DMS153 (cell line): ENCODE measurements at places on chromosomes 6 and 20.

DNA sequence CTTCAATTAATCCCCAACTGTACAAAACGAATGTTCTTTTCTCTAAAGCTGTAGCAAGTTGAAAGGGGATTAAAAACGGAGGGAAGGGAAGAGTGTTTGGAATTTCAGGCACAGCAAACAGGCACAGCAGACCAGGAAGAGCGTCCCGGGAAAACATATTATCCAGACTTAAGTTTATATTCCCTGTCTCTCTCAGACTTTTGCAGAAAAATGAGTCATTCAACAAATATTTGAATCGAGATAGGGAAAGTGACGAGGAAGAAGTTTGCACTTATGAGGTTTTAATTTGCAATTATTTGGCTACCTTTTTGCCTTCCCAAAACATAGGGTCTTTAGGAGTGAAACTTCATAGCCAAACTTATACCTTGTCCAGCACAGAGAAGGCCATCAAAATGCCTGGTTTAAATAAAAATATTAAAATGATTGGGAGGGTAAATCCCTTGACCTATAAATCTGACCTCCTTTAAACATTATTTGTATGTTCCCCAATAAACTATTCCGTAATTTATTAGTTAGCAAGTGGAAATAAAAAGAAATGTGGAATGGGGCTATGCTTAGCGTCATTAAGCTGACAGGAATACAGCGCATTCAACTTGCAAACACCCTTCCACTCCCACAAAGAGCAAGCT is 16.0 kb downstream of the HFE start:
- DNase-seq, result no peak

- DNase-seq, result no peak
These were observed 10.6 kb downstream of the MYB start for GRCh38 chr6:135191508-135192255.

- DNase-seq, result no peak
These were observed 12.4 kb upstream of the PTPRK start for GRCh38 chr6:128532827-128533226.

DNA sequence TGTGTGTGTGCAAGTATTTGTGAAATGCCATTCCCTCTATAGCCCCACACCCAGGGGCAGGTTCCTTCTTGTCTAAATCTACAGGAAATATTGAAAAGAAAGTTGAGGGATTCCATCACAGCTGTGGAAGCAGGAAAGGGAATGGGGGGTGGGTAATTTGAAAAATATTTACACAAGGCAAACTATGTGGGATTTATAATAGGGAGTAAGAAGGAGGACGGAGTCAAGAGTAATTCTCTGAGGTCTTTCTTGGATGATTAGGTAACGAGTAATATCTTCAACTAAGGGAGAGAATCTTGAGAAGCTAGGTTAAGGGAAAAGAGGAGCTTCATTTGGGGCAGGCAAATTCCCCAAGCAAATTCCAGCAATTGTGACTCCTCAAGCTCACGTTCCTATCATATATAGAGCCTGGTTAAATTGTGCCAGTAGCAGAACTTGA is 113.5 kb upstream of the SGK1 start:
- no peak for DNase-seq

DNA sequence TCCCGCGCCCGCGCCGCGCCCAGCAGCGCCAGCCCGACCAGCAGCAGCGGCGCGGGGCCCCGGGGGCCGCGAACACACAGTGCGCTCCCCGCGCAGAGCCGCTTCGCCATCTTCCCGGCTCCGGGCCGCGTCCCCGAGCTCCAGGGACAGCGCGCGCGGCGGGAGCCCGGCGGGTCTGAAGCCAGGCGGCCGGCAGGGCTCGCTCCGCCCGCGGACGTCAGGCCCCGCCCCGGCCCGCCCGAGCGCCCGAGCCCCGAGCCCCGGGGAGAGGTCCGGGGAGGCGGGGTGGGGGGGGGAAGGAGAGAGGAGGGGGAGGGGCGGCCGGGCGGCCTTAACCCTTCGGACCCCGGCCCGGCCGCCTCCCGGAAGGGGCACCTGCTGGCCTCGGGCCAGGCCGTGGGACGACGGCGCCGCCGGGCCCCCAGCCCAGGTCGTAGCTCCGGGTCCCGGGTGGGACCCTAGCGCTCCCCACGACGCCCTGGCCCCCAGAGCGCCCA is at the start of gene LAMA5:
LAMA5 (minus strand) TSS at position 177 of the 497 bp plus-strand sequence; CDS start at position 110, 67 bp downstream.
- no peak for DNase-seq

DNA sequence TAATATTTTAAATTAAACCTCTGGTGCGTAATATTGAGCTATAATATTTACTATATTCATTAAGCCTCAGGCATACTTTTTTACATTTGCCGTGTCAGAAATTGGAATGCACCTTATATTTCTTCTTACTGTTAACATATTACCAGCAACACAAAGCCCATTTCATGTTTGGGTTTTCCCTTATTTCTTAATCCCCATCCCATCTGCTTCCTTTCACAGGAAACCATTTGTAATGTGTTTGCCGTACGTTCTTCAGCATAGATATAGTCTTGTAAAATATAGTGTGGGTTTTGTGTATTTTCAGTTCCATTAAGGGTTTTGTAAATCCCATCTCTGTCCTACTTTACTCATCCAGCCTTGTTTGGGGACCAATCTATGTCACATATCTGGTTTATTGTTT is 6.5 kb downstream of the EYS start:
- DNase-seq, result no peak
